ENCODE measurements at places on chromosomes 11 and 22.

GRCh38 chr22:48667289-48667688, 1160.4 kb downstream of the BRD1 start:
- no peak for DNase-seq

DNA sequence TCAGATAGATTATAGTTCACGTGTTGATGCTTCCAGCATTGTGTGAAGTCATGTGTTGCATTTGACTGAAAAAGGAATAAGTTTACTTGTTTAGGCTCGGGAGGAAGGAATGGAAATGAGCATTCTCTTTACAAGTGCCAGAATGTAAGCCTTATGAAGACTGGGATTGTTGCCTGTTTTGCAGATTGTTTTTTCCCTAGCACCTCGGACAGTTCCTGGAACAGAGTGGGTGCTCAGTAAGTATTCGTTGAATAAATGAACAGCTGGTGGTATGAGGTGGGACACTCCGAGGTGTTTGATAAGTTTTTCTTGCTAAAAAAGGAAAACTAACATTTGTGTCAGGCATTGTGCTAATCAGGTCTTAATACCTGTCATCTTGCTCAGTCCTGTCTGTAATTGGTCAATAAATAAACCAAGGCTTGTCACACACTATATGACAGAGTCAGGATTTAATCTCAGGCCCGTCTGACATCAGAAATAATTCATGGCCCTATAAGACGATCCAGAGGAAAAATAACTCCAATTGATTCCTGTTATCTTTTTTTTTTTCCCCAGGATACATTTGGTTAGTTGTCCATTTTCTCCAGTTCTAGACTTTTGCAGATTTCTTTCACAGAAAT, 304.7 kb downstream of the NELL1 start:
- DNase-seq = no peak

- no peak for DNase-seq
Measured at GRCh38 chr11:13298765-13299164, 21.2 kb downstream of the BMAL1 start.

DNA sequence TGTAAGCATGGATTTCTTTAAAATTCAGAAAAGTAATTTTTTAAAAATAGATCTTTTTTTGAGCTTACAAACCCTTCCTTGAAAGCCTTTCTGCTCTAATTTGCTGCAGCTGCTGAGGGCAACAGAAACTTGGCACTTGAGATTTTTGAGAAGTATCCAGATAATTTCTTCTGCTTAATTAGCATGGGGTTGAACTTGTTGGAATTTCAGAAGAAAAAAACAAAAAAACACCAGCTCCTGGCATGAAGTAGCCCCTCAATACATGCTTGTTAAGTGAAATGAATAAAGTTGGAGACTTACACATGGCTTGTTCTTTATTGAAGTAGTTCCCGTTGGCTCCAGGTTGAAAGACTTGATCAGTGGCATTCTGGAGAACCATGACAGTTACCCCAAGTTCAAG, 331.4 kb upstream of the RAG2 start:
- DNase-seq = no peak

GRCh38 chr11:129440028-129440713, 64.5 kb downstream of the BARX2 start:
- no peak for DNase-seq
